ENCODE measurements at places on chromosomes 11 and 22.

DNA sequence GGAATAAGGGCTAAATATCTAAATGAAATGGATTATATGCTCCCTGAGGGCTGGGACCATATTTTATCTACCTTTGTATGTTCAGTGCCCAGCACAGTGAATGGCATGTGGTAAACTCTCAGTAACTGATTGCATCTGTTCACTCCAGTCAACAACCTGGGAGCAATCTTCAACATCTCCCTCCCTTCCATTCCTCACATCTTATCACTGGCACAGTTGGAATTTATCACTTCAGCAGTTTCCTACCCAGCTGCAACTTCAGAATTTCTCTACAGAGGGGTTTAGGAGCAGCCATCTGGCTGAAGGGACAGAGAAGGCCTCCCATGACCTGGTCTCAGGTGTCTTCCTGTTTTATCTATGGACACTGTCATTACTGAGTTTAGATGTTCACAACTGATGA is 9.8 kb upstream of the SIK2 start:
- DNase-seq: no peak

DNA sequence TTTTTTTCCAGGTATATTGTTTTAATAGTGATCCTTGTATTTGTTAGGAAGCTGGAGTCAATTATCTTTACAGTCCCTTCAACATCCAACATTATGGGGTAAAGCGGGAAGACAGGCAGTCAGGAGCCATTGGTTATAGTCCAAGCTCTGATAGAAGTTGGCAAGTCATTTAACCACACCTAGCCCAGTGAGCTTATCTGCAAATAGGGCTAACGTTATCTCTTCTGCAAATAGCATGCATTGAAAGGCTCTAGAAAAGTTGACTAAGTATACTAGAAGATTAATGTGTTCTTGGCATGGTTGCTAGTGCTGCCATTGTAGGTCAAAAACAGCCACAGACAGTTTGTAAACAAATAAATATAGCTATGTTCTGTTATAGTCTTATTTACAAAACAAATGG is 520.7 kb downstream of the OPCML start:
- no peak for DNase-seq

DNA sequence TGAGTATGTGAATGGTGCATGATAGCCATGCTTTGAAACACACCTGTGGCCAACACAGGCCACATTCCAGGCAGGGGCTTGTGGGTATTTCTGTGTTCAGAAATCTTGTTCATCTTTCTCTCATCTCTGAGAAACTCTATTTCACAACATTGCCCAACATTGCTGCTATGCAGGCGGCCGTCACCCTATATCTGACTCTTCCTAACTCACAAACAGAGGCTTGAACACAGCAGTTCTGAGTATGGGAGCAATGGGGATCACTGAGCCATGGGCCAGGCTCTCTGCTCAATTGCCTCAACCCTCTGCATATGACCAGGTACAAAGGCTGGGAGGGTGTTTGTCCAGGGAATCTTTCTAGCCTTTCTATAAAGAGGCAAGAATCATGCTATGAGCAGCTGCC is 259.9 kb downstream of the BUD13 start:
- DNase-seq: no peak

DNA sequence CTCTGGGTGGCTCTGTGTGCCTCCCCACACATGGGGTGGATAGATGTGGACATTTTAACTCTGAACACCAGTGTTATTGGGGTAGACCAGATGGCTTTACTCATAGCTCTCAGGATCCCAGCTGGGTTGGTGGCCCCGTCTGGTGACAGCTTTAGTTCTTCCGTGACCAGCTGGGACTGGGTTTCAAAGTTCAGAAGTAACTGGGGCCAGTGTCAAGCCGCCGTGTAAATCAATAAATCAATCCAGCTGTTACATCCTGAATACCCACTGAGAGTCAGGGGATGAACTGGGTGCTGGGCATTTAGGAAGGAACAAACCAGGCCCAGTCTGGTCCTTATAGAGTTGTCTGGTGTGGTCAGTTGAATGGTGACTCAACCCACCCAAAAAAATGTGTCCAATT is 269.4 kb downstream of the CTTN start:
- no peak for DNase-seq

DNA sequence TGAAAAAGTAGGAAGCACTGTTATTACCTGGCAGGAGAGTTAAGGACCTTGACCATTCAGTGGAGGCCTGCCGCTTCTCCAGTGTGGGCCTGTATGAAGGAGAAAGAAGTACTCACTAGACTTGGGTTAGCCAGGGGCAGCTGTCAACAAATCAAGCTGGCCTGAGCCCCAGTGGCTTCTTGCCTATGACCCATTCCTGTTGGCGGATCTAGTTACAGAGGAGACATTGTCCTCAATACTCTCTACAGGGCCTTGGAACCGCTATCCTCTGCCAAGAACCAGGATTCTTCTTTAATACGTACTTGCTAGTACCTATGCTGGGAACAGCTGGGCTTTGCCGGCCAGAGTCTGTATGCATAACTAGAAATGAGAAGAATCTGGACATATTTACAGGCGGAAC is 68.1 kb downstream of the ALX4 start:
- DNase-seq: no peak

DNA sequence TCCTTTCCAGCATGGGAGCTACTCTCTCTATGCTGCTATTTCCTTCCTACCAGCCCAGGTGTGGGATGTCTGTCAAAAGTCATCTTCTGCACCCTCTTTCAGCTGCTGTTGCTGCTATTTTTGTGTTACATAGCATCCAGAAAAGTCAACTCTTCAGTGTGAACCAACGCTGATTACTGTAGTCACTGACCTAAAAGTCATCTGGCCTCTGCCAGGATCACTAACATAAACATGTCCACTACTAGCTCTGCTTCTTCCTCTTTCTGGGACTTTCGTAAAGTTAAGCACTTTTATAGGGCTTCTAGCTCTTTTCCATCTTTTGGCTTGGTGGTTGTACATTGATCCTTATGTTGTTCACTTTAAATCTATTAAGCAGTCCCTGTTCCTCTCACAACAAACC is 90.2 kb upstream of the CARD18 start:
- DNase-seq: no peak

GRCh38 chr11:76830639-76831327 is 29.9 kb upstream of the ACER3 start:
- DNase-seq: no peak
